CD8-positive, alpha-beta memory T cell (primary cell): ENCODE measurements at places on chromosomes 16 and 17. TPM values are rescaled to one million over a fixed set of nuclear protein-coding genes. Genes with fewer than 3 reads are reported as not detected.

DNA sequence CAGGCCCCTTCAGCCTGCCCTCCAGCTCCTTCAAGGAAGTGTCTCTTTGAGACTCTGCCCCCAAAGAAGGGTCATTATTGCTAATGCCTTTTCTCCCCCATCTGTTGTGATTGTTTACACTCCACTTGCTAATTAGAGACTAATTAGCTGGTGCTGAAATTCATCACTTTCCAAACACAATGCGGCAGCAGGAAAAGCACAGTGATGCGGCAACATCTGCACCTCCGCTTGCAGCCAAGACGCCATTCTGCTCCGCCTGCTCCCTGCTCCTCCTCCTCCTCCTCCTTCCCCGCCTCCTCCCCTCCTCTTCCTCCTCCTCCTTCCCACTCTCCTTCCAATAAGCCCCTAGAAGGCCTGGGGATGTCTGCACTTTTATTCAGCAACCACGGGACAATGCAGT lies 110.5 kb downstream of the SDK2 start:
- no peak for DNase-seq

DNA sequence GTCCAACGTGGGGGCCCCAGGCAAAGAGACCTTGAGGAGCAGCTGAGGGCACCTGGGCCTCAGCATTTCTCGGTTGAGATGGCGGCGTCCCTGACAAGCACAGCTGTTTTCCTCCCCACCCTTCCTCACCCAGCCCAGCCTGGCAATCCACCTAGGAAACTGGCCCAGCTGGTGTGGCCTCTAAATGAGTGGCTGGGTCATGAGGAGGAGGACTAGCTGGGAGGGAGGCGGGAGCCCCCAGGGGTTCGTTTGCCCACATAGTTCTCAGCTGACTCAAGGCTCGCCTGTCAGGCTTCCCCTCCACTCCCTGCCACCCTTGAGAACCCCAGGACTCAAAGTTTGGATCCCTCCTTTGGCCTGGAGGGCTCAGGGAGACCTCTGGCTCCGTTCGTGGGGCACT lies 5.9 kb downstream of the RNF222 start:
- no peak for DNase-seq

GRCh38 chr16:8864480-8865110 lies 4.2 kb downstream of the CARHSP1 start:
- no peak for DNase-seq

DNA sequence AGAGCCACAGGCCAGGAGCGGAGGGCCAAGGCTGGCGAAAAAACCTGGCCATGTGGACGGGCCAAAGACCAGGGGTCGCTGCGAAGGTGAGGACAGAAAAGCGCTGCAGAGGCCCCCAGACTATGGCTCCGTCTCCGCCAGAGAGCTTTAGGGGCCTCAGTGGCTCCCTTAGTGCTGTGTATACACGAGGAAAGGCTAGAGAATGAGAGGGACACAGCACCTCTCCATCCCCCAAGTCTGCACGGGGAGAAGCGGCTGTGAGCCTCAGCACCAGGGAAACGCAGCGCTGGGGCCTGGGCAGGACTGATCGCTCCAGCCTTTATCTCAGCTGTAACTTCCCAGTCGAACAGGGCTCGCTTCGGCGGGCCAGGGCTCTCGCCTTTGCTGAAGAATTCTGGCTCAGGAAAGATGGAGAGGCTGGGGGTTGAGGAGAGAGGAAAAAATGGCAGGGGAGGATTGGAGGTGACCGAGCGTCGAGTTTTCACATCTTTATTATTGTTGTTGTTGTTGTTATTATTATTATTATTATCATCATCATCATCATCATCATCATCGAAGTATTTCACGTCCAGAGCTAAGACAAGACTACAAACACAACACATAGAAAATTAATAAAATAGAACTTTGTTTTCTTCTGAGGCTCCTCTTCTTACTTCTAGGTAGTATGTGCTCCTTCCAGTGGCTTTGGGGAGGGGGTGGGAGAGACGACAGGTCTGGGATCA lies 1.9 kb upstream of the HOXB5 start:
- DNase-seq: no peak

Gene HOXB1
- not detected for total RNA-seq

Gene RGS11
- total RNA-seq: 0.09 TPM

GRCh38 chr16:11676799-11677198 lies 8.5 kb downstream of the SNN start:
- DNase-seq: no peak

DNA sequence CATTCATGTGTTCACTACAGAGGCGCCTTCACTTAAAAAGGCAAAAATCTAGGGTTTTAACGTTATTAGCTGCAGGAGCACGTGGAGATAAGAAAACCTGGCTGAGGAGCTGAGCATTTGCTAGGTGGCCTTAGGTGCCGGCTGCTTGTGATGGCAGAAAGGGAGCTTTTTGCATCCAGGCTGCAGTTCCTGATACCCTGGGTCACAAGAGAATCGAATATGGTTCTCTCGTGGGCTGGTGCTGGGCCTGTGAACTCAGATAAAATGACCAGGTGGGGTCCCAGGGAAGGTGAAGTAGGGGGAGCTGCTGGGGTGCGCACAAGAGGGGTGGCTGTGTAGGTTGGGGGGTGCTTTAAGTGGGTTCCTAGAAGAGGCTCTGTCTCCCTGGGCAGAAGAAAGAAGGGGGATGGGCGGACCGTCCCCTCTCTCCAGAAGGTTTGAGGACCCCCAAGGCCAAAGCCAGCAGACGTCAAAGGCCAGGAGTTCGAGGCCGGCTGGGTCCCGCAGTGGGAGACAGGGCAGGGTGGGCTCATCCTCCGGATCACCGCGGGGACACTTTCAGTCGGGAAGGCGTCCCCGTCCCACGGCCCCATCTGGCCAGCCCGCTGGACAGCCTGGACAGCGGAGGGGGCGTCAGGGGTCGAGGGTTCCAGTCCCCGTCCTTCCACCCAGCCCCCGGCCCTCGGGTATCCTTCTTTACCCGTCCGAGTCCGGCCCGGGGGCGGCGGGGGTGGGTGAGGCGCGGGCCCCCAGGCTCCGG lies 740 bp upstream of the CMIP start:
- no peak for DNase-seq

DNA sequence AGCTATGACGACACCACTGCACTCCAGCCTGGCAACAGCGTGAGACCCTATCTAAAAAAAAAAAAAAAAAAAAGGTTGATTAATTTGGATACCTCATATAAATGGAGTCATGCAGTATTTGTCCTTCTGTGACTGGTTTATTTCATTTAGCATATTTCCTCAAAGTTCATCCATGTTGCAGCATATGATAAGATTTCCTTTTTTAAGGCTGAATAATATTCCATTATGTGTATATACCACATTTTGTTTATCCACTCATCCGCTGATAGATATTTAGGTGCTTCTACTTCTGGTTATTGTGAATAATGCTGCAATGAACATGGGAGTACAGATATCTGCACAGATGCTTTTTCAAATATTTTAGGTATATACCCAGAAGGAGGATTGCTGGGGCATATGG lies 43.3 kb upstream of the TMC5 start:
- no peak for DNase-seq

DNA sequence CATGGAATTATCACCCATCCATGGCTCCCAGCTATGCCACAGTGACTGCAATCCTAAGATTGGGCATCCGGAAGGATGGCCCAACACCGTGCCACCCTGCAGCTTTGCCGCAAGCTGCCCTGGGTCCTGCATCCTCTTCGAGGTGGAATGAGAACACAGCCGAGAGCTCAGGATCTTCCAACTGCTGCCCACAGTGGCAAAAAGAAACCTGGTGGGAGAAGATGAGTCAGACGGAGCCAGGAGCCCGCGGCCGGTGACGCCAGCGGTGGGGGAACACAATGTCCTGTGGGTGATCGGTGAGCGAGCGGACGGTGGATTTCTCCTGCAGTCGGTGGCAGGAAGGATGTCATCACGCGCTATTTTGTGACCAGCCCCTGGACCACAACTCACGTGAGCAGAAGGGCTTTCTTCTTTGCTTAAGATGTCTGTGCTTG lies 20.1 kb downstream of the CD7 start:
- DNase-seq: peak; percentile 91

GRCh38 chr17:27323538-27324215 lies 29.8 kb downstream of the WSB1 start:
- no peak for DNase-seq
